ENCODE measurements at places on chromosomes 5 and 9.

GRCh38 chr9:91179237-91180138 is 182.2 kb downstream of the AUH start:
- no peak for DNase-seq

GRCh38 chr5:108145351-108145750 is 236.5 kb downstream of the FBXL17 start:
- no peak for DNase-seq

GRCh38 chr5:173760461-173761177 is 127.5 kb upstream of the CPEB4 start:
- DNase-seq = no peak

GRCh38 chr9:4804531-4805016 is 11.8 kb downstream of the RCL1 start:
- no peak for DNase-seq

DNA sequence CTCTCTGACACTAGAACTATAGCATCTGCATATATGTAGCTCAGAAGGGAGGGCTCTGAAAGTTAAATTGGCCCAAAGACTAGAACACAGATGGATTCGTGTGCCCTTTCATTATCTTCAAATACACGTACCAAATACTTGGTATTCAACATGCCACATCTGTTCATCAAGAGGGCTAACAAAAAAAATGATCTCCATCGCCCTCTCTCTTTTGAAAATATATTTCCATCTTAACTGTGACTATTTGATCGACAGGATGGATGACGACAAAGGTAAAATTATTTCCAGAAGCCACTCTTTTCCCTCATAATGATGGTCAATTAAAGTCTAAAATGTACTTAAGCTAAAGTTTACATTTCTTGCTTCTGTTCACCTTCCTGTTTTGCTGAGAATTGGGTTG is 77.0 kb downstream of the SEMA6A start:
- DNase-seq = no peak

DNA sequence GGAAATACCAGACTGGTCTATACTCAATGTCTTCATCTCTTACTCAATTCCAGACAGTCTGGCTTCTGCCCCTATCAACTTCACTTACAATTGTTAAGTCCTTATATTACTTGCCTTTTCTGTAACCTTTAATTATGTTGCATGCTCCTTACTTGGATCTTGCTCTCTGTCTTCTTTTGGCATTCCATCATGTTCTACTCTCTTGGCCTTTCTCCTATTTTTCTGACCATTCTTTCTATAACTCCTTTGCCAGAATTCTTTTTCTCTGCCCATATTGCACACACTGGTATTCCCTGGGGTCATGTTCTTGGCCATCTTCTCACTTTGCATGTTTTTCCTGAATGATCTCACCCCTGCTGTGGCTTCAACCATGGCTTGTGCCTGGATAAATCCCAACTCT is 209.8 kb upstream of the ZNF462 start:
- DNase-seq = no peak

- DNase-seq = no peak
Observed at GRCh38 chr9:98432134-98432533, 176.7 kb upstream of the TBC1D2 start.

- no peak for DNase-seq
Observed at GRCh38 chr9:115694991-115695390, 458.6 kb upstream of the PAPPA start.

DNA sequence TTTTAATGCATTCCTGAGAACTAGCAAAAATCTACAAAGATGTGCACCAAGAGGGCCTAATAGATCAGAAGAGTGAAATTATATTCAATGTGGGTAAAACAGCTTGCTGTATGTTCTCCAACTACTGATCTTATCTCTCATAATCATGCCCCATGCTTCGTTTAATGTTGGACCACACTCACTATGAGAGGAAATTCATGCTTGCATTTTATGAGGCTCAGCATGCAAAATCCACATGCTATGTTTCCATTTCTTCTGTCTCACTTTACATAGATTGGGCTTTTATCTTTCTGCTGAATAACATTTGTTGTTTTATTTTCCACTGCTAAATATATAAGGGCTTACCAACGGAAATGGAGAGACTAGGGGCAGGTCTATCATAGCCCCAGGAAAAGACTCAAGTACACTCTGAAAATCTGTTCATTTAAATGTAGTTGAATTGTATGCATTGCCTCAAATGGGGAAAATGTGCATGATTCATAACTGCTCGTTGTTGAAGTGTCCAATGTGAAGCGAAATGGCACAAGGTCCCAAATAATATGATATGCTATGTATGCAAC is 474.2 kb downstream of the EFNA5 start:
- no peak for DNase-seq

Data from COR-L47 (cell line).